ENCODE measurements at places on chromosomes 2 and 18.

GRCh38 chr2:176926453-176926852 is 286.1 kb upstream of the HNRNPA3 start:
- DNase-seq, result no peak

- DNase-seq, result no peak
These were observed 34.1 kb downstream of the NHEJ1 start for GRCh38 chr2:219126555-219126954.

GRCh38 chr2:40412456-40412855 is 39.4 kb downstream of the SLC8A1 start:
- DNase-seq, result no peak

DNA sequence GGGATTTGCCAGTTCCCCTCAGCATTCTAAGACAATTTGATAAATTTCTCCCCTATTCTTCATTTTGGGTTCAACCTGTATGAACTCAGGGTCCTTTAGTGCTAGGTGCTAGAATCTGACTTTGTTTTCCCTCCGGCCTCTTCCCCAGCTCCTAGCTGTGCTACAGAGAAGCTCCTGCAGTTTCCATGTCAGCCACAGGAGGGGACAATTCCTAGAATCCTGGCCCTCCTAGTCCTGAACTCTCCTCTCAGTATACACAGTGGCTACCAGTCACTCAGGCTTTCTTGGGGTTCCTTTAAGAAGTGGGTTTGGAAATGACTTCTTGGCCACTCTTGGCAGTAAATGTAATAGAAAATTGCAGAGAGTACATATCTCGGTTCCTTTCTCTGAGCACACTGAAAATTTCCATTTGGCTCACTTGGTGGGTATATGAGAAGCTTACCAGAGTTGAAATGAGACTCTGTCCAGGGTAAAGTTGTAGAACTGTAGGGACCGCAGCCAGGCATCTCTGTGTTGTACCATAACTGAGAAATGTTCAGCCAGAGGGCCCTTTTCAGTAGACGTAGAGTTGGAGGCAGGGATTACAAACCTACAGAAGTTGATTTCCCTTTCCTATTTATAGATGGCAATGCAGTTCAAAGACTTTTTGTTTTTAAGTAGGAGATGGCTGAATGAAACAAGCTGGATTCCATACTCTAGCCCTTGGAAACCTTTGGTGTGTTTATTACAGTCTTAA is 5.0 kb upstream of the CHST10 start:
- DNase-seq, result peak; percentile 24

DNA sequence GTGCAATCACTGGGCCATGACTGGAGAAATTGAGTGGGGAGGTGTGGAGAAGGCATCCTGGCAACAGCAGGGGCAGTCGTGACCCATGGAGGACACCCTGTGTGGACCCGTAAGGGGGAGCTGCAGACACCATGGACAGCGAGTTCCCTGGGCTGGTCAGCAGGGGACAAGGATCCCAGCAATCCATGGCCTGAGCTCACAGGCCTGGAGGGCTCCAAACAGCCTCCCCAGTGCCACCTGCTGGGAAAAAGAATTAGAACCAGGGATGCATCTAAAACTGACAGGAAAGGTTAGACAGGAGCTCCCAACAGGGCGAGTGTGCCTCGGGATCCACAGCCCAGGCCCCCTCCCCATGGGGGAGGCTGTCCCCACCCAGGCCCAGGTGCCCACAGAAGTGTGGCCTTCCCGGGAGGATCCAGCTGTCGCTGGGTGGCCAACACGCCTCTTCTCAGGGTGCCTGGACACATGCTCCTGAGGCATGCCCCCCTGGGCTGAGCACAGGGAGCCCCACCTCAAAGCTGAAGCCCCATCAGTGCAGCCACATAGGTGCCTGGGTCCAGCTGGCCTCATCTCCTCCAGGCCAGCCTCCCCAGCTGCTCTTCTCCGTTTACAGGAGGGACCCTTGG is 20.5 kb upstream of the KIF1A start:
- DNase-seq, result no peak
